ENCODE measurements at places on chromosomes 1 and 21. TPM values are rescaled to one million over a fixed set of nuclear protein-coding genes. Genes with fewer than 3 reads are reported as not detected.

Gene DNM3
- 0.70 TPM for total RNA-seq

Gene PARS2
- 5.1 TPM for total RNA-seq

Gene KRTAP7-1
- not detected for total RNA-seq

Gene LCE3D
- 0.69 TPM for total RNA-seq

Gene OR6K3
- not detected for total RNA-seq

Gene SEC16B
- total RNA-seq: 0.83 TPM

Gene TACSTD2
- total RNA-seq: not detected

Gene CCDC185
- total RNA-seq: 0.05 TPM

Gene GUCA2A
- total RNA-seq: not detected

Gene CHI3L1
- total RNA-seq: not detected

Gene F3
- total RNA-seq: 1.9 TPM

Gene TCHH
- 0.26 TPM for total RNA-seq

Gene CA14
- total RNA-seq: not detected
